T-helper 2 cell treated with Interferon-gamma antibody and Interleukin-4, amounts not matched to agents 100 ng/mL and 5 ng/mL, for 36 hours (primary cell): ENCODE measurements at places on chromosomes 11 and 22. TPM values are rescaled to one million over a fixed set of nuclear protein-coding genes. Genes with fewer than 3 reads are reported as not detected.

The HORMAD2 gene
- total RNA-seq, result 0.45 and 0.98 TPM in 2 replicates

The PTPN5 gene
- total RNA-seq, result not detected in 2 replicates

The CRYBB3 gene
- total RNA-seq, result 0.32 and 0.34 TPM in 2 replicates

The OR51E2 gene
- total RNA-seq, result not detected in 2 replicates

The HIRA gene
- 43.9 and 45.0 TPM in 2 replicates for total RNA-seq

The OR10A2 gene
- total RNA-seq, result not detected in 2 replicates

The TRIM5 gene
- total RNA-seq, result 22.1 and 24.4 TPM in 2 replicates

The SLC5A1 gene
- not detected in 2 replicates for total RNA-seq

The PAMR1 gene
- total RNA-seq, result not detected in 2 replicates

The UNC93B1 gene
- total RNA-seq, result 14.7 and 15.8 TPM in 2 replicates

The SERPIND1 gene
- total RNA-seq, result not detected in 2 replicates

The KRTAP5-2 gene
- total RNA-seq, result not detected in 2 replicates

The MUC5AC gene
- total RNA-seq, result not detected in 2 replicates

The FERMT3 gene
- total RNA-seq, result 210 and 211 TPM in 2 replicates

The OR5P2 gene
- total RNA-seq, result not detected in 2 replicates

The OR10V1 gene
- not detected in 2 replicates for total RNA-seq

The GLYATL1 gene
- not detected in 2 replicates for total RNA-seq

The CRY2 gene
- 26.8 and 29.4 TPM in 2 replicates for total RNA-seq

The TMEM121B gene
- total RNA-seq, result 0.09 TPM in 2 replicates

The FOXR1 gene
- not detected in 2 replicates for total RNA-seq

The RFPL2 gene
- 0.09 TPM in 1 of 2 replicates, not detected in the other for total RNA-seq

The OR4D5 gene
- total RNA-seq, result not detected in 2 replicates

The DEFB131B gene
- not detected in 2 replicates for total RNA-seq

The HTR3A gene
- not detected in 2 replicates for total RNA-seq
